ENCODE measurements at places on chromosomes 5 and 9.
A peak's percentile ranks its signal among the peaks of the same experiment; 100 is the strongest.

GRCh38 chr5:113325054-113325453 is 109.7 kb downstream of the TSSK1B start:
- DNase-seq = no peak

DNA sequence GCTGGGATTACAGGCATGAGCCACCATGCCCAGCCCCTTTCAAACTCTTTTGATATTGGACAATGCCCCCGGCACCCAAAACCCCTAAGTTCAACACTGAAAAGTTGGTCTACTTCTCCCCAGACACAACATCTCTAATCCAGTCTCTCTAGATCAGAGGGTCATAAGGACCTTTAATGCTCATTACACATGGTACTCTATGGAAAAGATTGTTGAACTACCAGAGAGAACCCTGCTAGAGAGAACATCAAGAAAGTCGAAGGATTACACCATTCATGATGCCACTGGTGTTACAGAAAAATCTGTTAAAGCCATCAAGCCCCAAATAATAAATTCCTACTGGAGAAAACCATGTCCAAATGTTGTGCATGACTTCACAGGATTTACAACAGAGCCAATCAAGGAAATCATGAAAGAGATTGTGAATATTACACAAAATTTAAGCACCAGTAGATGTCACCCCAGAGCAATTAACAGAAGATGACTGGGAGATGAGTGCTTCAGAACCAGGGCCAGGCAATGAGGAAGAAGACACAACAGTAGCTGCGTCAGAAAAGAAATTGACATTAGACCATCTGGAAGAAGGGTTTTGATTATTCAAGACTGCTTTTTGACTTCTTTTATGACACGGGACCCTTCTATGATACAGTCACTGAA is 28.3 kb upstream of the NIPAL4 start:
- DNase-seq = peak; percentile 31

GRCh38 chr5:43609752-43610151 is 6.8 kb downstream of the NNT start:
- DNase-seq = no peak

DNA sequence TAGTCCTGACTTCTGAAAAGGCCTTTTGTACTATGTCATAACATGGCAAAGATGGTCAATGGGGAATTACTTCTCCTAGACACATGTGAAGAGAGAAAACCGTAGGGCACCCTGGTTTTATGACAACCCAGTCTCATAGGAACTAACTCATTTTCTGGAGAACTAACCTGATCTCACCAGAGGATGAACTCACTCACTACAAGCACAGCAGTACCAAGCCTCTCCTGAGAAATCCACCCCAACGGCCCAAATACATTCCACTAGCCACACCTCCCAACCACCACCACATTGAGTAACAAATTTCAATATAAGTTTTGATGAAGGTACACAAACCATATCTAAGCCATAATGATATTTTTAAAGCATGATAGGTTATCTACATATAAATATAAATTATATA is 909.3 kb upstream of the CDH10 start:
- no peak for DNase-seq

GRCh38 chr5:53194086-53194485 is 84.5 kb upstream of the MOCS2 start:
- DNase-seq = no peak

DNA sequence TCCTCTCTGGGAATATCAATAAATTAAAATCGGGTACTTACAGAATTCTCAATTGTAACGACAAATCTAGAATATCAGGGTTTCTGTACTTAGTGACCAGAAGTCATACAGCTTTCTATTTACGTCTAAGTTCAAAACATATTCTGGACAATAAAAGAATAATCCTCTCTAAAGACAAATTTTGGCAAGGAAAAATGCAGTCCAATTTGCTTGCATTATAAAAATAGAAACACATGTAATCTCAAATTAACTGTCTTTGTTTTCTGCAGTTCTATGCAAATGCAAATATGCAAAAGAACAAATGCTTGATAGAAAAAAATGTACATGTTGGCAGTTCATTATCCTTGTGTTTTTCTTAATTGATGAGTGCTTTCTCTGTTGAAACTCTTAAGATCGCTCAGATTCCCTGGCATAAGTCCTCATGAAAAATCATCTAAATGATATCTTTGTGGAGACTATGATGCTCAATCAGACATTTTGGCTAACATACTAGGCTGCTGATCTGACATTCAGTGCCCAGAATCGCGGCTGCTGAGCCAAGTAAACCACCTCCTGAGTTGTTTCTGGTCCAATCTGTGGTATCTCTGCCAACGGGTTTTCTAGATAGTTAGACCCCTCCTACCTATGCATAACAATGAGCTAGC is 990.1 kb upstream of the C9orf72 start:
- DNase-seq = no peak

GRCh38 chr9:114484854-114485443 is 20.3 kb downstream of the WHRN start:
- peak; percentile 92 for DNase-seq

DNA sequence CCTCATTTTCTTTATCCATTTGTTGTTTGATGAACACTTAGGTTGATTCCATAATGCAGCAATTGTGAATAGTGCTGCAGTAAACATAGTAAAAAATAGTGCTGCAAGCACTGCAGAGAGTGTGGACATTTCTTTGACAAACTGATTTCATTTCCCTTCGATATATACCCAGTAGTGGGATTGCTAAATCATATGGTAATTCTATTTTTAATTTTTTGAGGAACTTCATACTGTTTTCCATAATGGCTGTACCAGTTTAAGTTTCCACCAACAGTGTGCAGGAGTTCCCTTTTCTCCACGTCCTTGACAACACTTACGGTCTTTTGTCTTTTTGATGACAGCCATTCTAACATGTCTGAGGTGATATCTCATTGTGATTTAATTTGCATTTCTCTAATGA is 138.2 kb upstream of the PLPPR1 start:
- DNase-seq = no peak

GRCh38 chr9:14155237-14155636 is 158.7 kb downstream of the NFIB start:
- no peak for DNase-seq

GRCh38 chr5:141681695-141682641 is at the start of gene ARAP3:
ARAP3 (minus strand) TSS chr5:141682230; CDS start chr5:141680486, 1,744 bp downstream.
- peak; percentile 63 for DNase-seq

- DNase-seq = no peak
These were observed 56.8 kb downstream of the PTPDC1 start for GRCh38 chr9:94140791-94141790.
